ENCODE measurements at places on chromosomes 6 and 20.
A peak's percentile ranks its signal among the peaks of the same experiment; 100 is the strongest.

DNA sequence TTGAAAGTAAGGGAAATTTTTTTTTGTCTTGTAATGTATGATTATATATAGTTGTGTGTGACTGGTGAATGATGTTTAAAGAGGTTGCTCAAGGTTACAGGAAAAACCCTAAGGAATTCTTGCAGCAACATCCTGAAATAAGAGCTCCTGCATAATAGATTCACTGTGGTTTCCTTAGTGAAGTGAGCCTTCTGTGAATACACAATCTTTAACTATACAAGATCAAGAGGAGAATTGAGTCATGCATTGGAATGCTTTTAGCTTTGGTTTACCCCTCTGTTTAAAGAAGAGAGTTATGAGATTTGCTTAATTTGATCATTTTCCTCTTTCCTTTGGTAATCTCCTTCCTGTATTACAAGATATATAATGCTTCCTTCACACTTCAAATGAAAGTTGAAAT lies 141.6 kb upstream of the EYA4 start:
- no peak for DNase-seq

DNA sequence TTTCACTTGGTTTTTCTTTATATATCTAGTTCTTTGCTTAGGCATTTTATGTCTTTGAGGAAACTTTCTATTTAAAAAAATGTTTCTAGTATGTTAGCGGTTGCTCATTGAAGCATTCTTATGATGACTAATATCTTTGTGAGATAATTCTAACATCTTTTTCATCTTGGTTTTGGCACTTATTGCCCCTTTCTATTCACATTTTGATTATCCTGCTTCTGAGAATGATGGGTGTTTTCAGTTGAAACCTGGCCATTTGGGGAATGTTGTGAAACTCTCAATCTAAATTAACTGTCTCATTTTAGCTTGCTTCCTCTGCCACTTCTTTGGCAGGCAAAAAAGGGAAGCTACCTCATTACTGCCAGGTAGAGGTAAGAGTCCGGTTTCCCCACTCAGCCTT lies 683.1 kb downstream of the DOK5 start:
- no peak for DNase-seq

DNA sequence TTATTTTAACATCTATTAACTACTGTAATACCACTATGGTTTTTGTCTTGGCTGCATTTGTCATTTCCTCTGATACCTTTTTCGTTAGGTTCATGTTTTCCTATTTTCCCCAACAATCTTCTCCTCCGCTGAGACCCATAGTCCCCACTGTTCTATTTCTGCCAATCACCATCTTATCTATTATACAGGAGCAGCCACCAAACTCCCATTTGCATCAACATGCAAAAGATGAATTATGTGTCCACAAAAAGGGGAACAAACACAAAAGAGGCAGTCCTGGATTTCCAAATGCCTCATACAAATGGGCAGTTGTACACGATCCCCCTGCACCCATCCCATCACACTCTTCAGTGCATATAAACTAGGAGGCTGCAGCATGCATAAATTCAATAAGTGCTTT lies 121.7 kb upstream of the MYLIP start:
- peak; percentile 8 for DNase-seq

DNA sequence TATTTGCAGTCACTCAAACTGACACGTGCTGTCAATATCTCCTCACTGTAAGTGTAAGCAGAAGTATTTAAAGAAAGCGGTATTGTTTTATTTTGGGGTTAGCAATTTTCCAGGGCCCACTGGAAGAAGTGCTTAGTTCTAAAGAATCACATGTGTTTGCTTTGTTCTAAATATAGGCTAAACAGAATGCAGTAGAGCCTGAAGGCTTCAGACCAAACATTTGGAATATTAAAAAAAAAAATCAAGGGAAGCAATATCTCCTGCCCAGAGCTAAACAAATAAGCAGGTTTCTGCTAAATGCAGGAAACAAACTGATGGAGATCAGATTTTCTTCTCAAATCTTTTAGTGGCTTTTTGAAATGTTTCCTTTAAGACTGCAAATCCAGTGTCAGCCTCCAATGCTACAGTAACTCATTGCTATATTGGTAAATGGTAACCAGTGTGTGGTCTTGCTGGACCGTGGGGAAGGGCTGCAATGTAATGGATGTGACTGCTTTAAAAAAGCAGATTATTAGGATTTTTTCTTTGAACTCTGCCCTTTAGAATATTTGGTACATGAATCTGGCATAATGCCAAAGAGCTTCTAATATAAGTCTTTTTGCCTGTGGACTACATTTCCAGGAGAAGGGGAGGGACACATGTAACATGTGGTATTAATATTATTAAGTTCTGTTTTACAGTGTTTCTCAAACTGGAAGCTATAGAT lies 317.1 kb upstream of the FERMT1 start:
- DNase-seq: no peak

GRCh38 chr6:29602564-29603361 lies 17.8 kb downstream of the OR2H2 start:
- DNase-seq: no peak

- no peak for DNase-seq
Observed at GRCh38 chr20:11401988-11402387, 515.7 kb upstream of the BTBD3 start.

DNA sequence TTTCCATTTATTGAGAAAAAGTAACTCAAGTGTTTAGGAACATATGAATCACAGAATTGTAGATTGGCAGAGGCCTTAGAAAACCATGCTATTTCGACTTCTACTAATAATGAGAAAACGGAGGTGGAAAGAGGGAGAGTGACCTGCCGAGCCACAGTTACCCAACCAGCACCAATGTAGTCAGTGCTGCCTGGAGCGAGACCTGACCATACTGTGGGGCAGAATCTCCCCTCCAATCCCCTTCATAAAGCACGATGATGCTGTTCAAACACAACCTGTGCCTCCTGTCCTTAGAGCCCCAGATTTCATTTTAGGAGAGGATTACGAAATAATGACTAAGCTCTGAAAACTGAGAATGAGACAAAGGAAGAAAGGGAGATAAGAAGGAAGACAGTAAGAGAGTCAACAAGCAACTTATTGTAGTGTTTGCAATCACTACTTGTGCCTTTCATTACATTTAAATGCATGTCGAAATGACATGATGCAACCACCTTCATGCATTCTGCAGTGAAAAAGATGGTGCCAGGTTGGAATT lies 70.6 kb downstream of the ATXN1 start:
- DNase-seq: no peak

DNA sequence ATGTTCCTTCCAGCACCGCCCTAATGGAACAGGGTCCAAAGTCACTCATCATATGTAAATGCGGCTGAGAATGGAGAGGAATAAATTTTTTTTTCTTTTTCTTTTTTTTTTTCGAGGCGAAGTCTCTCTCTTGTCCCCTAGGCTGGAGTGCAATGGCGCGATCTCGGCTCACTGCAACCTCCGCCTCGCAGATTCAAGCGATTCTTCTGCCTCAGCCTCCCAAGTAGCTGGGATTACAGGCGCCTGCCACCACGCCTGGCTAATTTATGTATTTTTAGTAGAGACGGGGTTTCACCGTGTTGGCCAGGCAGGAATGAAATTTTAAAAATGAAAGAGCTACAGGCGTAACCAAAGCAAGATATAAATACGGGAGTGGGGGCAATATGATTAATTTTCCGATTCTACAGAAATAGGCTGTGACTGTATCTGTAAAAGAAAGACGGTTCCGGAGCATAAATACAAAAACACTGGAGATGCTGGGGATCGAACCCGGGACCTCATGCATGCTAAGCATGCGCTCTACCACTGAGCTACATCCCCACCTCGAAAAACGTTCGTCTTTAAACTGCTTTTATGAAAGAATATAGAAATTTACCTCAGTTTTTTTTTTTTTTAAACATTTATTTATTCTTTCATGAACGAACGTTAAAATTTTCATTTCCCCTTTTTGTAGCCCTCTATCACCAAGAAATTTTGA lies 132.2 kb downstream of the GPX5 start:
- DNase-seq: no peak

- peak; percentile 49 for DNase-seq
Observed at GRCh38 chr20:2006452-2007361, 12.8 kb upstream of the PDYN start.

DNA sequence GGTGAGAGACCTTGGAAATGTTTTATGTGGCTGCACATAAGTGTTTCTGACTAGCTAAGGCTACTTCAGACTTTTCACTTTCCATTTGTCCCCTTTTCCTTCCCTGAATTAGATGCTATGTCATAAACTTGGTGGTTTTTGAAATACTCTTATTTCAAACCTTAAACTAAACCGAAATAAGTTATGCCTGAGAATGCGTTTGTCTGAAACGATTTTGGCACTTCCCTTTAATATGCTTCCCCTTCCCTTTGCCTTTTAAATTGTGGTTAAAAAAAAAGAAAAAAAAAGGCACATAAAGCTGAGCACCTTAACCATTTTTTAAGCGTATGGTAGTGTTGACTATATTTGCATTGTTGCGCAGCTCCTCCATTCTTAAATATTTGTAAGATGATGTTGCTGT lies 14.3 kb downstream of the ZNF451 start:
- peak; percentile 5 for DNase-seq

DNA sequence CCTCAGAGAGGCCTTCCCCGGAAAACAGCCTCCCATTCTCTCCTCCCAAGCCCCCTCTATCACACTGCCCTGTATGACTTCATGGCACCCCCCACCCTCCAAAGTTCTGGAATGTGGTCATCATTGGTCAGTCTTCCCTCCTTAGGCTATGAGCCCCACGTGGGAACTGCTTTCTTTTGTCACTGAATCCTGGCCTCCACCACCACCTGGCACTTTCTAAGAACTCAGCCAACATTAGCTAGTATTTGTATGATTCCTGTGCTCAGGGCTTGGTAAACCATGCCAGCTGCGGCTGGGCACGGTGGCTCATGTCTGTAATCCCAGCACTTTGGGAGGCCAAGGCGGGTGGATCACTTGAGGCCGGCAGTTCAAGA lies 8.4 kb upstream of the E2F1 start:
- no peak for DNase-seq

GRCh38 chr20:46488451-46488850 lies 24.9 kb downstream of the ZNF334 start:
- no peak for DNase-seq

DNA sequence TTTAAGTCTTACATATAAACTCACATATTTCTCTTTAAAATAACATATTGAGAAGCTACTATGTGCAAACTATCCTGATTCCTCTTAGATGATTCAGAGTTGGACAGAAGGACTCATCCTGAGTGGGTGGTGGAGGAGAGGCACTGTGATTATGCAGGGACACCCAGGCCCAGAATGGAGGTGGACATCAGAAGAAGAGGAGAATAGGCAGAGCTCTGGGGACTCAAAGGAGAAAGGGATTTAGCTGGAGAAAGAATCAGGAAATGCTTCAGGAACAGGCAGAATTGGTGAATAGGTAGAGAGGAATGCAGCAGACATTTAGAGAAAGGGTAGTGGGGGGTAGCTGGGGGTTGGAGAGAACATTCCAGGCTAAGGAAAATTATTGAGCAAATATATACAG lies 17.4 kb downstream of the RCAN2 start:
- no peak for DNase-seq

GRCh38 chr6:127182501-127182900 lies 64.0 kb downstream of the RSPO3 start:
- no peak for DNase-seq

DNA sequence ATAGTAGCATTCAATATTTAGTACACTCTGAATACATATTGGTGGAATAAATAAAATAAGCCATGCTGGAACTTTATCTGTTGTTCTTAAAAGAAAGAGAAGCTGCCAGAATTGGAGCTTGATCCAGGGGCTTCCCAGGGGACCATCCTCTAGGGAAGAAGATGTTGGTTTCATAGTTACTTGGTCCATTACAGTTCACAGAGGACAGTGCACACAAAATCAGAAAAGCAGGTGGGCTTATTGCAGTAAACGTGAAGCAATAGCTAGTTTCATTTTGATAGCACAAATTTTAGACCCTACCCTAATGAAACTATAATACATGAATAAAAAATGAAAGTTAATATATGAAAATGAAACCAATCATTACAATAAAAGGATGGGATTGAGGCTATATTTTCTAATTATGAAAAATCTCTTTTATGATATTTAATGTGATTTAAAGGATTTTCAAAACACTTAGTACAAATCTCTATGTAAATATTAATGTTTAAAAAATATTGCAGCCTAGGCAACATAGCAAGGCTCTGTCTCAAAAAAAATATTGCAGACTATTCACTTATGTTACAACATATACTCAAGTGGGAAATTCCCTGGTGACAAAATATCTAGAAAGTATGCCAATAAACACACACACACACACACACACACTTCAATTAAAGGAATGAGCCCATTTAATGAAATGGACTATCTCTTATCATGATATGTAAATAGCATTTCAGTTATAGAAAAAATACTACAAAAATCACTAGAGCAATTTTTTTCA lies 227.0 kb upstream of the MARCKS start:
- peak; percentile 82 for DNase-seq

- no peak for DNase-seq
Observed at GRCh38 chr6:124671324-124671723, 290.9 kb upstream of the RNF217 start.

DNA sequence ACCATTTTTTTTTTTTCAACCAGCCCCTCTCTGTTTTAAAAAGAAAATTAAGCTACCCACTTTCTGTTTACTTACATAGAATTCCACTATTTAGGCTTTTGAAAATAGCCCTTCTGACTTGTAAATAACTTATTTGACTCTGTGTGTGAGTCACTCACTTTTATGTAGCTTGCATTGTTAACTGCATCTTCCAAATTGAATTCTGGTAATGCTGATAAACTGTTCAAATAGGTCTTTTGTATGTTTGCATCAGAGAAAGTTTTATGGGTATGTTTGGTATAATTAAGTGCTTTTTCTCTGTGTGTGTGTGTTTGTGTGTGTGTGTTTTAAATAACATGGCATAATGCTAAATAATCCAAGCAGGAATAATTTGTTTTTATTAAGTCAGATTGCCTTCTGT lies 360.1 kb downstream of the PLCB1 start:
- DNase-seq: no peak

- DNase-seq: peak; percentile 92
Observed at GRCh38 chr6:134178161-134179044, 126.0 kb upstream of the SLC2A12 start.

DNA sequence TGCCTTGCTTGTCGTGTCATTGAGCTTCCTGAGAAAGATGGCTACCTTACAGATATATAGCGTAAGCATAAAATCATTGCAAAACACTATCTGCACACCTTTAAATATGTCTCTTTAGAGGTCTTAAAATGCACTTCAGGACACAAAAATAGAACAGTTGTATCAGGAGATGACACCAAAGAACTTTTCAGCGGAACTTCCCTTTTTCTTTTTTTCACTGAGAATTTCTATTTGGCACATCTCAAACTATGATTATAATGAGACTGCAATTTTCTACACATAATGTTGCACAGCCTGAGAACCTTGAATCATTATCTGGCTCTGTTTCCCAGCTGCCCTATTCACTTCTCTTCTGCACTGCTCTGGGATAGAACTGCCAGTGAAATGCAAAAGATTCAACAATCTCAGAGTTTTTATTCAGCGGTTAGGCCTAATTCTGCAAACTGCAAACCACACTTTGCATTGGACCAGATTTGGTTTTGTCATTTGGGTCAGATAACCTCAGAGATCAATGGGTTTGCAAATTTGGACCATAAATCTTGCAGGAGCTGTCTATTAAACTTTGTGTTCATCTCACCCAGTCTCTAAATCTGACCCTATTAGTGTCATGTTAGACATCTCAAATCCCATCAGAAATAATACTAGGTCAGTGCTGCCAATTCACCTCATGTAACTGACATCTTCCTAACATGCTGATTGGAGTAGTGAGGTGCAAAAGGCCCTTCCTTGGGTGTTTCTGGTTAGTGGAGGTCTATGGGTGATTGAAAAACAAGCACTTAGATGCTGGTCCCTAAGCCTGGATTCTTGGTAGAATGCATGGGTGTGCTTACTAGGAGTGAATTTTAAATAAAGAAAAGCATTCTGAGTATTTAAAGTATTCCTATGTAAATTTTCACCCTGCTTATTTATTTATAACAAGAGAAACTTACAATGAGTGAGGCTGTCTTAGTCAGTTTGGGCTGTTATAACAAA lies 382.7 kb downstream of the UTRN start:
- DNase-seq: peak; percentile 66
